Stimulated activated CD8-positive, alpha-beta memory T cell treated with anti-CD3 and anti-CD28 coated beads, Interleukin-15, amount 100 ng/mL, for 4 hours (primary cell): ENCODE measurements at places on chromosomes 1 and 21.

- DNase-seq = no peak
Observed at GRCh38 chr21:15433091-15433490, 296.7 kb upstream of the USP25 start.

DNA sequence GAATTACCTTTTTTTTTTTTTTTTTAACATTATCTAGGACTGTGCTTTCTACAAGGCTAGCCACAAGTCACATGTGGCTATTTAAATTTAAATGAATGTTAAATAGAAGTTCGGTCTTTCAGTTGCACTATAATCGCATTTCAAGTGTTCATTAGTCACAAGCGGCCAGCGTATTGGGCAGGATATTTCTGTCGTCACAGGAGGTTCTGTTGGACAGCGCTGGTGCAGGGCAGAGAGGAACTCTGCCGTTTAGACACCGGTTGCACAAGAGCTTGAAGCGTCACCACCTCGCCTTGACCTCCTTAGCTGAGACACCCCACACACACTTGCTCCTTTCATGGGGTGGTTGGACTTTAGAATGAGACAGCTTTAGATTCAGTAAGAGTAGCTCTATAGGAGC is 64.1 kb downstream of the BACE2 start:
- DNase-seq = no peak

DNA sequence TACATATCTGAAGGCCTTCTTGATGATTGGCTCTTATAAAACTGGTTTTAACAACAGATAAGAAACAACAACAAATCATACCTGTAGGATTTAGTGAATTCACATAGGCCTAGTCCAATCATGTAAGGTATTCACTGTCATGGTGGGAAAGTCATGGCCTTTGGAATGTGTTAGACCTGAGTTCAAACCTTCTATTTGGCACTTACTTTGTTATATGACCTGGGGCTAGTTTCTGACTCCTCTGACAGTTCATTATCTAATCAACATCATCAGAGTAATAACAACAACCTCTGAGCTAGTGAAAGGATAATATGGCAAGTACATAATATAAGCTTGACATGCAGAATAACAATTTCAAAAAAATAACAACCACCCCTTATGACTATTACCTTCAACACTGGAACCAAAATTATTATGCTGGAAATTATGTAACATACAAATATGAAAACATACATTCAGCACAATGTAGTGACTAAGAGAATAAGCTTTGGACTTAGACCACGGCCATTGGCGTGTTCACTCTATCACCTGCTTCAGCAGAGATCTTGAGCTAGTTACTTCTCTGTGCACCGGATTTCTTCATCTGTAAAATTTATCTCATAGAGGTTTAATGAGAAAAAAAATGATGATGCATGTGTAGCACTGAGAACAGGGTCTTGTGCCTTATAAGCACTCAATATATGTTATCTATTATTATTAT is 597.6 kb downstream of the LMO4 start:
- no peak for DNase-seq

- no peak for DNase-seq
Observed at GRCh38 chr21:44527983-44528633, 11.9 kb downstream of the KRTAP10-1 start.

DNA sequence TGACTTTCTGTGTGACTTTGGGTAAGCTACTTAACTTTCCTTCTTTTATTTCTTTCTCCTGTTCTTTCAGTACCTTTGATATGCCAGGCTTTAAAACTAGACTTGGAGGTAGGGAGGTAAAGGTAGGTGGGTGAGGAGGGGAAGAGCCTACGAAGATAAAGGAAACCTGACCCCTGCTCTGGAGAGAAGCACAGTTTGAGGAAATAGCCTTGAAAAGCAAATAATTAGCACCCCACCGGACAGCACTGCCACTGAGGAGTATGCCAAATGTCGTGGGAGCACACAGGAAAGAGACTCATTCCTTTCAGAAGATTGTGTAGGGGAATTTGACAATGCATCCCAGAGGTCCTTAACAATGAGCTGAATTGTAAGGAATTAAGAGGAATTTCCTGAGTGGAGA is 65.2 kb upstream of the SPAG17 start:
- no peak for DNase-seq

DNA sequence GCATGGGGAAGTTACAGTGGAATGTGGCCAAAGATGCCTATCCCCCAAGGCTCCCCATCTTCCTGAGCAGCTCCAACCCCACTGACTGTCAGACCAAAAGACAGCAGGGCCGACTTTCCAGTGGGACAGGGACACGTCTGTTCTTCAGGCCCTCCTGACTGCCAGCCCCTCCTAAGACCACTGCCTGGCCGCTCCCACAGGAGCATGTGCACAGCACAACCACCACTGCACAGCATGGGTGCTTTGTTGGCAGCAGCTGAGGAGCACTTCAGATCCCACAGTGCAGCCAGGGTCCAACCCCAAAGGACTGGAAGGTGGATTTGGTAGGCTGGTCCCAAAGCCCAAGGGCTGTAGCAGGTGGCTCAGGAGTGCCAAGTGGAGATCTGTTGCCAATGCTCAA is 648.3 kb upstream of the BRINP3 start:
- DNase-seq = no peak

- no peak for DNase-seq
Observed at GRCh38 chr1:43648221-43648847, 1.6 kb upstream of the KDM4A start.
